ENCODE measurements at places on chromosomes 4 and X.

DNA sequence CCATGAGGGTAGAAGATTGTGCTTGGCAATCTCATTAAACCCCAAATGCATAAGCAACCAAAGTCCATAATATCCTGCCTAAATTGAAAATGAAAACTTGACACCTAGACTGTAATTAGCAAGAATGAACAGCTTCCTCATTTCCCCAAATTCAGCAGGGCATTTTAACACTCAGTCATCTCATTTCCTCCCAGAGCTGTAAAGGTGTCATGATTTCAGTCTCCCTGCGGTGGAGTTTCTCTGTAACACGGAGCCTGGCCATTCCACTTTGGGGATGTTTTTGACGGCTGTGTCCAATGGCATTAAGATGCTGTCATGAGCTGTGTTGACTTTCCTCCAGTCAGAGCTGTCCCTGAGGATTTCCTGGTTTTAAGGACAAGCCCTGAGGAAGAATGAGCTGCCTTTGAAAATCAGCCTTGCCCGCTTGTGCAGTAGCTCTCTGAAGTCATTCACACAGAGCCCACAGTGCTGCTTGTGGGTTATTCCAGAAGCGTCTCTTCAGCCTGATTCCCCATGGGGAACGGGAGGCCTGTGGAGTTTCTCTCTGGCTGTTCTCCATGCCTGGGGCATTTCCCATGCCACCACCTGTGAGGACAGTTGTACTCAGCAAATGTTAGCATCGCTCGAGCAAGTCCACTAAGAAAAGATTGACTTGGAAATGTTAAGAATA, 187.0 kb downstream of the MID1 start:
- DNase-seq, result no peak
- no peaks in the 10 kb centered on the region for H3K27me3 ChIP-seq
- no peak overlapping the region for H3K27ac ChIP-seq
- no peak overlapping the region for H3K4me3 ChIP-seq
- H3K4me1 ChIP-seq, result no peaks in the 10 kb centered on the region
- no peaks in the 10 kb centered on the region for H3K36me3 ChIP-seq

DNA sequence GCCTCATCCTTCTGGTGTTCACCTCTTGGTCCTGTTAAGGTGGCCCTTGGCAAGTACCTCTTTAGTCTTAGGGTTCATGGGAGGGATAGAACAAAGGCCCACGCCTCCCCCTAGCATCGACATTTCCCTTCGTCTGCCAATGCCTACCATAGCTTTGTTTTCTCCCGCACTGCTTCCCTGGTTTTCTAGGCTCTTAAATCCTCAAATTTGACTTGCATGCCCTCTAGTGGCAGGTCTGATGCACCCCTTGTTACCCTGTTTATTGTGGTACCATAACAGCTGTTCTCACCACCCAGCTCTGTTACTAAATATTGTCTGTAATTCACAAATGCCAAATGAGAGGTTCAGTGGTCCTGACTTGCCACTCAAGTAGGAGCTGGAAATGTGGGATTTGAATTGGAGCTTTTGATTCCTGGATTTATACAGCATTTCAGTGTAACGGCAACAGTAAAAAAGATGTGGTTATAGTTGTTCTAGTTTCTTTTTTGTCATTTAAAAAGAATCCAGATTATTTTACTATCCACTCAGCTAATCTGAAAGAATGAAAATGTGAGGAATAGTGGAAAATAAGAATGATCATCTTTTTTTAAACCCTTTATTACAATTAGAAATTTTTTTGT, 100.1 kb downstream of the REPS2 start:
- H3K4me3 ChIP-seq, result no peak overlapping the region
- no peaks in the 10 kb centered on the region for H3K36me3 ChIP-seq
- peak; percentile 77 for DNase-seq
- H3K27ac ChIP-seq, result no peak overlapping the region

- no peak for DNase-seq
- no peaks in the 10 kb centered on the region for H3K27me3 ChIP-seq
- H3K4me3 ChIP-seq, result no peak overlapping the region
- H3K27ac ChIP-seq, result no peak overlapping the region
Measured at GRCh38 chr4:128305942-128306341, 18.3 kb upstream of the PGRMC2 start.

DNA sequence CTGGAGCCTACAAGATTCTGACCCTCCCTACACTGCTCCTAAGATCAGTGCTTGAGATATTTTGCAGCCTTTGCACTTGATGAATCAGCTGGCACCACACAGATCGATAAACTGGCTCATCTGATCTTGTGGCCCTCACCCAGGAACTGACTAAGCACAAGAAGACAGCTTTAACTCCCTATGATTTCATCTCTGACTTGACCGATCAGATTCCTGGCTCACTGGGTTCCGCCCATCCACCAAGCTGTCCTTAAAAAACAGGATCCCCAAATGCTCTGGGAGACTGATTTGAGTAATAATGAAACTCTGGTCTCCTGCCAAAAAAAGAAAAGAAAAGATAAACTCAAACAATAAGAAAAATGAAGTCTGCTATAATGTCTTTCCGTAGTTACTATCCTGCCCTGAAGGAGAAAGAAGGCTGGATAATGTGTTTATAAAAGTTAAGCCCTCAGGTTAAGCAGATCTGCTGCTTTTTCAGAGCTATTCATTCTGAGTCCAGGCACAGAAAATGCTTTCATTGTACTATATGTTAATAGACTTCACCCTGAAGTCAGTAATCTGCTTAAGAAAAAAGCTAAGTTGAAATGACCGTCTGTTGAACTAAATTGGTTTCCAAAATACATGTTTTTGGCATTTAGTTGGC, 795.2 kb downstream of the TRIML1 start:
- H3K36me3 ChIP-seq, result no peaks in the 10 kb centered on the region
- peak; percentile 17 for DNase-seq
- no peaks in the 10 kb centered on the region for H3K27me3 ChIP-seq
- H3K27ac ChIP-seq, result no peak overlapping the region

- DNase-seq, result peak; percentile 59
- peaks cover 36% of the 10 kb centered on the region for H3K4me1 ChIP-seq
- H3K27ac ChIP-seq, result no peak overlapping the region
- H3K4me3 ChIP-seq, result no peak overlapping the region
- H3K36me3 ChIP-seq, result no peaks in the 10 kb centered on the region
Measured at GRCh38 chrX:39815631-39816030, 282.1 kb downstream of the BCOR start.

DNA sequence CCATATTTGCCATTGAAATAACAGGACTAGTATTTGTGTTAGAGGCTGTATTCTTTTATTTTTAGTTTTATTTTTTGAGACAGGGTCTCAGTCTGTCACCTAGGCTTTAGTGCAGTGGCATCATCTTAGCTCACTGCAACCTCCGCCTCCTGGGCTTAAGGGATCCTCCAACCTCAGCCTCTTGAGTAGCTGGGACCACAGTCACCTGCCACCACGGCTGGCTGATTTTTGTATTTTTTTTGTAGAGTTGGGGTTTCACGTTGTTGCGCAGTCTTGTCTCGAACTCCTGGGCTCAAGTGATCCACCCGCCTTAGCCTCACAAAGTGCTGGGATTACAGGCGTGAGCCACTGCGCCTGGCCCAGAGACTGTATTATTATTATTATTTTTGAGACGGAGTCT, 15.3 kb downstream of the TMEM131L start:
- H3K27ac ChIP-seq, result no peak overlapping the region
- no peaks in the 10 kb centered on the region for H3K36me3 ChIP-seq
- DNase-seq, result no peak
- no peaks in the 10 kb centered on the region for H3K27me3 ChIP-seq
- H3K4me1 ChIP-seq, result peaks cover 23% of the 10 kb centered on the region

GRCh38 chr4:184463856-184464255, 10.5 kb downstream of the IRF2 start:
- H3K4me3 ChIP-seq, result no peak overlapping the region
- no peaks in the 10 kb centered on the region for H3K36me3 ChIP-seq
- H3K27me3 ChIP-seq, result no peaks in the 10 kb centered on the region

DNA sequence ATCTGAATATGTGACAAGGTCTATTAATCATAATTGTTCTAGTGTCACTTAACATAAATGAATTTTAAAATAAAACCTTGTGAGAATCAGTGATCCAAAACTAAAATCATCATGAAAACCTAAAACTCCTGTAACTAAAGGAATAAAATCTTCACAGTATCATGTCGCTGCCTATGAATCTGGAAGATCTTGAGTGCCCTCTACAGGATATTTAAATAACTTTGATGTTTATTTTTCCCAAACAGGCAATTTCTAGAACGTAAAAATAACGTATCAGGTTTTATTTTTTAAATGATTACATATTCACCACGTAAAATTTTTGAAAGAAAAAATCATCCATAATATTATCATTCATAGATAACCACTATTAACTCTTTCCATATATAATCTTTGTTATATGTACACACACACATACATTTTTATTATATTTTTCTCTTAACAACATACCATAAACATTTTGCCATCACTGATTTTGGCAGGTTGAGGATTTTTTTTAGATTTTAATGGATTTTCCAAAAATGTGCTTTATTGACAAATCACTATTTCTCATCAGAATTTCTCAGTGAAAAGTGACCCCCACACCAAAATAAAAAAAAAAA, 79.6 kb downstream of the COMMD8 start:
- no peaks in the 10 kb centered on the region for H3K4me1 ChIP-seq
- no peak overlapping the region for H3K27ac ChIP-seq
- H3K36me3 ChIP-seq, result no peaks in the 10 kb centered on the region

DNA sequence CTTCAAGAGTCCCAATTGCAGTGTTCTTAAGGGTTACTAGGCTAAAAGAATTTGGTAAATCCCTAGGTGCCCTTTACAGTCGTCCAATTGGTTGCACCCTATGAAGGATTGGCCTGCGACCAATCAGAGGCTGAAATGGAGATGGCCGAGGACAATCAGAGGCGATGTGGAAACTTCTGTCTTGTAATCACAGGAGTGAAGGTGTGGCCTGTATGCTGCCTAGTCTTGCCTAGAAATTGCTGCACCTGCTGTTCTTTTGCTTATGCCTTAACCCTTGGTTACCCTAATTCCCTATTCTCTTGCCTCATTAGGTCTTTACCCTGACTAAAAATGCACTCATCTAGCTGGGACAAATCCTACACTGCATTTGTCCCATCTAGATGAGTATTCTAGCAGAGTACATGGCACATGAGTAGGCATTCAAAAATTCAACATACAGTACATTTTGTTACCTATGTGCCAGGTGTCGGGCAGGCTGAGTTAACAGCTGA, 1.0 kb upstream of the DCK start:
- no peak overlapping the region for H3K27ac ChIP-seq
- peaks cover 31% of the 10 kb centered on the region for H3K4me1 ChIP-seq
- no peaks in the 10 kb centered on the region for H3K36me3 ChIP-seq
- H3K4me3 ChIP-seq, result peak overlapping the region; percentile 75

- H3K36me3 ChIP-seq, result no peaks in the 10 kb centered on the region
- H3K4me3 ChIP-seq, result no peak overlapping the region
- DNase-seq, result no peak
- no peak overlapping the region for H3K27ac ChIP-seq
Measured at GRCh38 chr4:180234730-180235129, 2008.5 kb upstream of the TENM3 start.
